ENCODE measurements at places on chromosomes 11 and 22.

DNA sequence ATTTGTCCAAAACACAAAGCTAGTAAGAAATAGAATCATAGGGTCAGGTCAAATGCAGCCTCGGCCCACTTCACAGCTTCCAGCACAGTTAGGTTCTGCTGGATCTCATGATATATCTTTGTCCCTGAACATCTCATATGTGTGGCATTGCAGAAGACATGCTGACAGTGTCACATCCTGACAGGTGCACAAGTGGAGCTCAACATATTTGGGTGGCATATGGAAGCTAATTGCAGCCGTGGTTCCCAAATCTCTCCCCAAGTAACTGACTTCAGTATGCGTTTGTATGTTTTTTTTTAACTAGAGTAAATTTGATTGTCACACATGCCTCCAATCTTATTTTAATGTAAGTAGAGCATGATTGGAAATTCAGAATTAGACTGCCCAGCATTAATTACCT is 33.4 kb downstream of the NAV2 start:
- DNase-seq = no peak

DNA sequence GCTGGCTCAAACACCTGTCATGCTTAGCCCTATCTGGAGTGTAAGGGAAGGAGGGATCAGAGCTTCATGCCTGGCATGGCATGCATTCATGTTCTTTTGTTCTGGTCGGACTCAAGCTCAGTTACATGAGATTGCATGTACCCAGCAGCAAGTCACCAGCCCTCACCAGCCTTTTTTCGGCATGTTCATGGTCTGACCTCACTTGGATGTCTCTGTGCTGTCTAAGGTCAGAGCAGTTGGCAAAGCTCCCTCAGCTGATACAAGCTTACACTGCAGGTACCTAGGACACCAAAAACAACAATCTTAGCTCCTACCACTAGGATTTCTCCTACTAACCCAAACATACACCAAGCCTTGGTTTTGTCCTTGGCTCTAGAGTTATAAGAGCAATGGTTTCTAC is 152.6 kb downstream of the BARX2 start:
- no peak for DNase-seq

- no peak for DNase-seq
These were observed 1436.4 kb downstream of the BRD1 start for GRCh38 chr22:48391171-48391711.

GRCh38 chr11:33936725-33937604 is 45.1 kb upstream of the LMO2 start:
- DNase-seq = no peak

GRCh38 chr11:47864901-47865300 is 16.8 kb upstream of the NUP160 start:
- DNase-seq = no peak

- DNase-seq = no peak
These were observed 30.8 kb downstream of the ARRB1 start for GRCh38 chr11:75320643-75321042.

DNA sequence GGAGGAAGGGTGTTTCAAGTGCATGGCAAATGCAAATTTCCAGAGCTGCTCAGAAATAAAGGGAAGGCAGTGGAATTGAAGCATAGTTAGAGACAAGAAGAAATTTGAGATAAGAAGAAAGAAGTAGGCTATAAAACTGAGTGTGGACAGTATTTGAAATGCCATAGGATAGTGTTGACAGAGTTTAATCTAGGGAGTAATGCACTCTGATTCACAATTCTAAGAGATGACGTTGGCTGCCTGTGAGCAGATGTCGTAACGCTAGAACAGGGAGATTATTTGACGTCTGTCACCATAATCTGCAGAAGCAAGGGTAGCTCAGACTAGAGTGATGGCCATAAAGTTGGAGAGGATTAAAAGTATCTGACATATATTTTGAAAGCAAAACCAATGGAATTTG is 389.9 kb upstream of the KIRREL3 start:
- no peak for DNase-seq

DNA sequence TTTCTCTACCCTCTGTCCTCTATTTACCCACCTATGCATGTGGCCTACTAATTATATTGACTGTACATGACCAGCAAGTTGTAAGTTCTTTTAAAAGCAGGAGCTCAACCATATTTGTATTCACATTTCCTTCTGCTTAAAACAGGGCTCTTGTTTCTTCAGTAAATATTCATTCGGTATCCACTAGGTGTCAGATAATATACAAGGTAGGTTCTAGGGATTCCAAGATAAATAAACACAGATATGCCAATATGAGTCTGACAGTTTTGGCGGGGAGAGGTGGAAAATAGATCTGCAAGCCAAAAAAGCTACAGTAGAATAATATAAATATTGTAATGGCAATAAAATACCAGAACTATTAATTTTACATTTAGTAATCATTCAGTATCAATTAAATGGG is 15.3 kb upstream of the RAB30 start:
- DNase-seq = no peak

GRCh38 chr11:82976786-82977185 is 75.2 kb downstream of the DDIAS start:
- DNase-seq = no peak

- DNase-seq = no peak
These were observed 1496.5 kb downstream of the FAM181B start for GRCh38 chr11:81237139-81237538.

DNA sequence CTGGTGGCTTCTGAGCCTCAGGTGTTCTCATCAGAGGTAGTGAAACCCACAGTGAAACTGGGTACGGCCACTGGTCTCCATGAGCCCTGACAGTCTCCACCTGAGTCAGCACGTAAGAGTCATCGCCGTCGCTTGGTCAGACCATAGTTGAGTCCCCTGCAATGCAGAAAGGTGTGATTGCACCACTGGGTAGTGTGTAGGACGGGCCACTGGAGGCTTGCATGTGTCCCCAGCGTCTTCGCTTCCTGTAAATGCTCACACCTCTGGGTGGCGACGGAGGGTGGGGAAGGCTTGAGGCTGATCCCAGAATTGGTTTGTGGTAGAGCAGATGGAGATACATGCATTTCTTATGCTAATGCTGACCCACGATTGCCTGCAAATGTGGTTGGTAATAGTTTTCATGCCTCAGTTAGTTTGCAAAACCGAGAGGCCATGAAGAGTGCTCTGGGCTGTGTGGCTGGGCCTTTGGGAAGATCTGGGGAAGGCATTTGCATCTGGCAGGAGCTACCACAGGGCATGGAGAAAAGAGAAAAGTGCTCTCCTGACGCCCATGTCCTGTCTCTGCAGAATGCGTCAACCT is 26.5 kb downstream of the CTTN start:
- no peak for DNase-seq

DNA sequence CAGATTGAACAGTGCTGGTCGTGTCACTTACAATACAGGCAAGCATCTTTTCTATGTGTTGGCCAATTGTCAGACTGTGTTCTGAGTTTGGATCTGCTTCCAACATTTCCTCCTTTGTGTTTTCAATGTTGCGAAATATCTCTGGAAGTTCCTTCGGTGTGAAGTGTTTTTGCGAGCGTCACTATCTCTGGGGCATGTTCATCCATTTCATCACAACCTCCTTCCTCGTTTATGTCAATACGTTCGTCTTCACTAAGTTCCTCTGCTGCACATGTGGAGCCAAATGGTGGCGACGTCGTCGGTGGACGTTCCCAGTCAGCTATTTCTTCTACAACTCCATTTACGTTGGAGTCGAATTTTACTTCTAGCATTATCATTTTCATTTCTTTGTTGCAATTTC is 100.2 kb upstream of the LMO1 start:
- DNase-seq = no peak

- DNase-seq = no peak
These were observed 100.0 kb downstream of the CCDC34 start for GRCh38 chr11:27263046-27263445.

DNA sequence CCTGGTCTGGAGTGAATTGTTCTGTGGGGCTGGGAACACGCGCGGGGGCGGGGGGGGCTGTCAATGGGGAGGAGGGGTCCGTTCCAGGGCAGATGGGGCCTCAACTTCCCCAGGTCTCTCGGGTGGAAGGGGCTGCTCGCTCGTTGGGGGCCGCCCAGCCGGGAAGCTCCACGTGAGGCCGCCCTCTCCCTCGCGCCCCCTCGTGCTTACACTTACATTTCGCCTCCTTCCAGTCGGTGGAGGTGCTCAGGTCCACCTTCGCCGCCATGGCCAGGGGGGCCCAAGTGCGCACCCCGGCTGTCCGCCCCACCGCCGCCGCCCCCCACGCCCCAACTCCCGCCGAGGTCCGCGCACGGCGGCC is 452 bp downstream of the MACROD1 start:
- DNase-seq = no peak

GRCh38 chr11:103091064-103091800 is 728 bp downstream of the DCUN1D5 start:
- no peak for DNase-seq

DNA sequence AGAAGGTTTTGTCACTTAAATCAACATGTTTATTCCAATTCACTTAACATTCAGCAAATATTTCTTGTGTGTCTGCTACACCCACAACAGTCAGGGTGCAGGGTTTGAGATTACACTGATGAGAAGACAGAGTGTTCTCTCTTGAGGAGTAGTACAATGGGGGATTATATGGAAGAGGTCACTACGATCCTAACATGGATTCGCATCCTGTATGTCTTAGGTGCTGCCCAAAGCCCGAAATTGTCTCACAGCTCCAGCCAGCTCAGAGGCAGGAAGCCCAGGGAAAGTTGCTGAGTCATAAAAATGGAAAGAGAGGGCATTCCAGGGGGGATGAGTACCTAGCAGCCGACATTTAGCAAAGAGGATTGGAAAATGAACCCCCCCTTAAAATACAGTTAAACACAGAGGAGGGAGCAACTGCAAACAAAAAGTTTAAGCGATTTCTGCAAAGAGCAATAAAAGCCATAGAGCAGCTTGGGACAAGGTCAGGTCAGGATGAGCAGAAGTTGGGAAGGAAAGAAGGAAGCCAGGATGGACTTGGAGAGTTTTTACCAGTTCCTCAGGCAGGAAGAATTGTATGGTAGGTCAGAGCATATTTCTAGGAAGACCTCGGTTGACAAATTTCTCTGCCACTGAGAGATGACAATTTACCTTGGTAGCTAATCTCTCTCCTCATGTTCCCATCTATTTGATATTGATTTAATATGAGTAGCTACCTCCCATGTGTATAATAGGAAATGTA is 49.5 kb downstream of the IGLL5 start:
- DNase-seq = no peak
